Activated CD8-positive, alpha-beta memory T cell treated with anti-CD3 and anti-CD28 coated beads for 48 hours (primary cell): ENCODE measurements at places on chromosomes 6 and 20.

- DNase-seq, result no peak
Measured at GRCh38 chr6:128053109-128053508, 152.3 kb upstream of the THEMIS start.

DNA sequence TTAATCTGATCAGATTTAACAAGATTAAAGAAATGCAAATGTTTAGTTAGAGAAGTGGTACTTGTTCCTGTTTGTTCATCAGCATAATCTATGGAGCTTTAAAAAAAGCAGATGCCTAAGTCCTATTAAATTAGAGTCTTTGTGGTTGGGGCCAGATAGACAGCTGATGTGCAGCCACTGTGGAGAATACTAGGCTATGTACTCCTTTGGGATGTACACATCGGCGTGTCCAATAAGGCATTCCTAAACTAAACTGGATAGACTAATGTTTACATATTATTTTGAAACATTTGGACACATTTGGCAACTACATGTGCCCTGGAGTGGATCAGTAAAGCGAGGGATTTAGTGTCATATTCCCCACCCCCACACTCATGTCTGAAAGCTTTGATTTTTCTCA, 459.5 kb downstream of the LMBRD1 start:
- no peak for DNase-seq

DNA sequence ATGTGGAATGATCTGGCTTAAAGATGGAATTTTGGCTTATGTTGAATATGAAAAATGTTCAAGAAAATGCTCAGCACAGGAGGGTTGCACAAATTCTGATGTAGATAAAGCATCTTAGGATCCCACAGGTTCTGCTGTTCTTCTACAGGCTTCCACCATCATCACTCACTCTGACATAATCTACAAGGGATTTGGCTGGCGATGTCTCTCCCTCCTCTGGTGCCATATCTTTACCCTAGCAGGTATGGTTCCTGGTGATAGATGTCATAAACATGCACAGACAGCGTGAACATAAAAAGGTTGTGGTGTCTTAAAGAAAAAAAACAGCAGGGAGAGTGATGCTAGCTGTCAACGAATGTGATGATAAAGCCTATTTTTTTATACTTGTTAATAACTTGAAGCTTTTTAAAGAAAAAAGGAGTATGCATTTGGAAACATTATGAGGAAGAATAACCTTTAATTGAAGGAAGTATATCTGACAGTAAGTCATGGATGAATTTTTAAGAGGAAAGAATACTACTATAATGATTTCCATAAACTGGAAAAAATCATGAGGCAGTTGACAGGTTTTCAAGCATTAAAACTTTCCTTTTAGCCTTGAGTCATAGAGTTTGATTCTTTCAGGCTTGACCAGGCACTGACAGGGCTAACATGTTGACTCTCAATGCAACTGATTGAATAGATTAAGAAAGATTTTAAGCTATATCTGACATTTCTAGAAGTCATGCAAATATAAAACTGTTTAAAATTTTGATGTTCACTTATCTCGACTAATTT, 50.1 kb downstream of the OGFRL1 start:
- DNase-seq, result no peak

- DNase-seq, result no peak
Measured at GRCh38 chr6:170174771-170175643, 115.9 kb downstream of the DLL1 start.

GRCh38 chr6:157848693-157849092, 25.6 kb downstream of the SNX9 start:
- no peak for DNase-seq

DNA sequence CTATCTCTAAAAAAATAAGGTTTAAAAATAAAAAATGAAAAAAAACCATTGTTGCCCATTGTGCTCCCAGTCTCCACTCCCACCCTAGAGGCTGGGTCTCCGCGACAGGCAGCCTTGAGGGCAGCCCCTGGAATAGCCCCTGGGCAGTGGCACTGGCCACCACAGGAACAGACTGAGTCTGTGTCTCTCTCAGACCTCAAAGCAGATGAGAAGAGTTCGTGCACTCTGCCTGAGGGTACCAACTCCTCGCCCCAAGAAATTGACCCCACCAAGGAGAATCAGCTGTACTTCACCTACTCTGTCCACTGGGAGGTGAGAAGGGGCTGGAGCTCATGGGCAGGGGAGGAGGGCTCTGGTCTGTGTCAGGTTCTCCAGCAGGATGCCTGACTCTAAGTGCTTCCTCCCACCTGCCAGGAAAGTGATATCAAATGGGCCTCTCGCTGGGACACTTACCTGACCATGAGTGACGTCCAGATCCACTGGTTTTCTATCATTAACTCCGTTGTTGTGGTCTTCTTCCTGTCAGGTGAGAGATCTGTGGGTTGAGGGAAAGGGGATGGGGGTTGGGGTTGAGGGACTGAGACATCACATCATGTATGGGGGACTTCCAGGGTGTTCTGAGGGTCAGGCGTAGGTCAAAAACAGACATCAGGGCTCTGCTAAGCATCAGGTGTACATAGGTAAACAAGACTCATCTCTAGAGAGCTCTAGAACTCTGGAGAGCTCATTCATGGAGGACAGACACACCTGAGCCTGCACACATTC, 35.6 kb downstream of the TM9SF4 start:
- DNase-seq, result no peak

DNA sequence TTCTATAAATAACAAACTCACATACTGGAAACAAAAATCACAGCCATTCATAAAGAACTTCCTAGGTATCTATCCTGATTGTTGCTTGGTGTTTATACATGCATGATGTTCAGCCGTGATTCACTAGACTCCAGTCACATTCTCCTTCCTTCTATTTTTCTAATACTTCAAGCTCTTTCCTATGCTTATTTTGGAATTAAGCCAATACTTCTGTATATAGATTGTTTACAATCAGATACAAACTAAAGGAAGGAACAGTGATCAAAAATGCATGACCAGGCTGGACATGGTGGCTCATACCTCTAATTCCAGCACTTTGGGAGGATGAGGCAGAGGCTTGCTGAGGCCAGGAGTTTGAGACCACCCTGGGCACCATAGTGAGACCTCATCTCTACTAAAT, 377.5 kb upstream of the IRAK1BP1 start:
- DNase-seq, result no peak

- DNase-seq, result no peak
Measured at GRCh38 chr20:25586877-25587276, 1.5 kb upstream of the NINL start.
